Stimulated activated CD4-positive, alpha-beta T cell treated with anti-CD3 and anti-CD28 coated beads, Interleukin-4, amount 100 ng/mL, for 24 hours (primary cell): ENCODE measurements at places on chromosomes 2 and 18.
A peak's percentile ranks its signal among the peaks of the same experiment; 100 is the strongest.

DNA sequence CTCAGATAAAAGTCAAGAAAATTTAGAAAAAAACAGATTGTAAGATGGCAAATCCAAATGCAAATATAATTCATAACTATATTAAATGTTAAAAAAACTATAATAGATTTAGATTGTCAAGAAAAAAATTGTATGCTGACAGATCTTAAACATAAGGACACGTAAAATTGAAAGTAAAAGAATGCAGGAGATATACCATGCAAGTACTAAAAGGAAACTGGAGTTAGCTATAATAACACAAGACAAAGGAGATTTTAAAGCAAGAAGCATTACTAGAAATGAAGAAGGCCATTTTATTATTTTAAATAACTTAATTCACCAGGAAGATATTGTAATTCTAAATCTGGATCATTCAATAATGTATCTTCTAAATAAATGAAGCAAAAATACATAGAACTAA, 48.3 kb downstream of the TTC21B start:
- no peak for DNase-seq

- DNase-seq: no peak
Observed at GRCh38 chr2:109084341-109084740, 44.7 kb upstream of the SH3RF3 start.

- no peak for DNase-seq
Observed at GRCh38 chr2:99692785-99693184, 203.0 kb upstream of the REV1 start.

- no peak for DNase-seq
Observed at GRCh38 chr18:74722237-74722636, 124.6 kb downstream of the ZNF407 start.

DNA sequence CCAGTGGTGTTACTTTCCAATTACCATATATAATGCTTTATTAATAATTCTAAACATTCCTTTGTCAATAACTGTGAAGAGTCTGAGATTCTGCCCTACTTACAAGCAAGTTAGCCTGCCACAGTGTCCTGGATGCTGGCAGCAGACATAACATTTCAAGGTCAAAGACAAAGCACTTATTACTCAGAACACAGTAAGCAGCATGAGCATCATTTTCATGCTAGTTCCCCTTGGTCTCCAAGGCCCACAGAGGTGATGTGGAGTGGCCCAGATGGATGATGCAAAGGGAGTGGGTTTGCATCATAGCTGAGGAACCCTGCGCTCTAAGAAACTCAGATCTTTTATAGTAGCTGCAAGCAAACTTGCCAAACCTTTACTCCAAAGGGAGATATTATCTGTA, 349.7 kb downstream of the ZEB2 start:
- no peak for DNase-seq

GRCh38 chr2:42504364-42505230, 10.8 kb upstream of the KCNG3 start:
- DNase-seq: no peak

DNA sequence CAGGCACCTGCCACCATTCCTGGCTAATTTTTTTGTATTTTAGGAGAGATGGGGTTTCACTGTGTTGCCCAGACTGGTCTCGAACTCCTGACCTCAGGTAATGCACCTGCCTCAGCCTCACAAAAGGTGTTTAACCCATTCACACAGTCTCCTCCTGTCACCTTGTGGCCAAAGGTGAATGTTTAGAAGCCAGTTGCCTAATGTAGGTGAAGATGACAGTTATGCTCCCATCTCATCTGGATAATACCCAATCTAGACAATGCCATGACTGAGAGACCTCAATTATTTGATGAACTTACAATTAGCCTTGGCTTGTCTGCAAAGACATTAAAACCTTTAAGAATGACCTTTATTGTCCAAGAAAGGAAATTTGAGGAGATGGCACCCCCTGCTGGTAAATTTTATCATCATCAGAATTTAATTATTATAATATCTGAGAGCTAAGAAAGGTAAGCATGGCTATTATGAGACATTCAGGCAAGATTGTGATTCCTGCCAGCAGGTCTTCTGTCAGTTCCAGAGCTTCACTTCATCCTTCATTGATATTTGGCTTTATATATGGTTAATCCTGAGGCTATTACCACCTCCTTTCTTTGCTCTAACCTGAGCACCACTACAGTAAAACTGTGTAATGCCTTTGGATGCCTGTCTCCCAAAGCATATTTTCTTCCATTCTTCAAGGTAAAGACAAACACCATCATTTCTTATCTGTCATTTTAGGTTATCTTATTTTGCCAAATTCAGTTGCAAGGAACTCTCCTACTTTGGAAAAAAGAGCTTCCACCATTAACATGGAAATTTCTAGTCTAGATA, 117.6 kb downstream of the FAM124B start:
- DNase-seq: peak; percentile 23

- DNase-seq: no peak
Observed at GRCh38 chr2:209671020-209671680, 100.5 kb upstream of the UNC80 start.

GRCh38 chr18:75052475-75052874, 156.5 kb downstream of the PTGR3 start:
- DNase-seq: no peak

DNA sequence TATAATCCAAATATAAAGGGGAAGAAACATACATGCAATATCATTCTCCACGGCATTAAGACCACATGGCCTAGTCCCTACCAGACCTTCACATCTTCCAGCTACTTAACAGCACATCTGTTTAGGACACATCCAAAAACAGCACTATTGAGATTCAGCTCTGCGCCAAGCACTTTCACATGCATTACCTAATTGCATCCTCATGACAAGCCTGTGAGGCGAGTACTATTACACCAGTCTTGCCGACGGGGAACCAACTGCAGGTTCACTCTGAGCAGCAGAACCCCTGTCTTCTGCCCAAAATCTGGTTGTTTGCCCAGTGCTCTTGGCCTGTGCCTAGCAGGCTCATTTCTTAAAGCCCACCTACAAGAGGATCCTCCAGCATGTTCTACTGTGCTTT, 66.7 kb downstream of the AAK1 start:
- DNase-seq: no peak

- DNase-seq: no peak
Observed at GRCh38 chr2:8391584-8391983, 290.3 kb upstream of the ID2 start.

- no peak for DNase-seq
Observed at GRCh38 chr2:187988348-187988747, 303.3 kb upstream of the GULP1 start.
